Activated T-cell treated with anti-CD3 and anti-CD28 coated beads, Interleukin-2, amount 50 U/mL, for 4 hours (primary cell): ENCODE measurements at places on chromosomes 7 and 10. TPM values are rescaled to one million over a fixed set of nuclear protein-coding genes. Genes with fewer than 3 reads are reported as not detected.

DNA sequence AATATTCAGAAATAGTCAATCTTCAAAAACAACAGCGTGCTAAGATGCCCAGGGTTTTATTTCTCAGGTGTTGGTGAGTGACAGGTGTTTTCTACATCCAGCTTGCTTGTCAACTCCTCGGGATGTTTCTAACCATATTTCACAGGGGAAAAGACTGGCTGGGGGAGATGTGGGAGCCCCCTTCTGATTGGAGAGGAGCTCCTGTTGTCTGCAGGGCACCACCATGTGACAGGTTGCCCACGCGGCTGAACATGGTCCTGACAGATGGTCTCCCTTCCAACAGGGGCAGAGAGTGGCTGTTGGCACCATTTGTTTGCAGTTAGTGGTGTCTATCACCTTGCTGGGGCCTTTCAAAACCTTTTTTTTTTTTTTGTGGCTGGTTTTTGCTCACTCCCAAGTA lies 16.5 kb upstream of the GPR26 start:
- no peak for DNase-seq

- no peak for DNase-seq
Observed at GRCh38 chr10:126569513-126570244, 100.8 kb downstream of the C10orf90 start.

DNA sequence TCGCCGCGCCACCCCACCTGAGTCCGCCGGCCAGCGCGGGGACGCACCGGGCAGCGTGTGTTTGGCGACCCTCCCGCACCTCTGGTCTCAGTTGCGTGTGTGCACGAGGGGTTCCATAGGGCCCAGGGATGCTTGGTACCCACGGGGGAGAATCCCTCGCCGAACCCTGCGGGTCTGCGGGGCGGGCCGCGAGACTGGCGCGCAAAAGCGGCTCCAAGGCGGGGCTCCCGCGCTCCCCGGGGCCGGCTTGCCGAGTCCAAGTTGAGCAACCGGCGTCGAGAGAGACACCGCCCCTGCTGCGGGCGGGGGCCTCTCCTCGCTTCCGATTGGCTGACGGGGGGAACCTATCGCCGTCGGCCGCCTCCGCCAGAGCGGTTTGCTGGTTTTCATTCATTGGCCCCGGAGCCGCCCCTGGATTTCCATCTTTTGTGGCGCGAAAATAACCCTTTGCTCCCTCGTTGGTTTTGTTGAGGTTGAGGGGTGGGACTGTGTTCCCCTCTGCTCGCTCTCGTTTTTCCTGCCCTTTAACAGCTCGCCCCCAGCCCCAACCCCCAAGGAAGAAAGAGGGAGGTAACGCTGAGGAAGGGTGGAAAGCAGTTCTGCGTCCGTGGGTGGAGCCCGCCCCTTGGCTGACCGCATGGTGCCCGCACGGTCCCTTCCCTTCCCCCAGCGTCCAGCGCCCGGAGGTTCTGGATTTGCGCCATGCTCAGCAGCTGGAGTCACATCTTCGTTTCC lies 4.0 kb upstream of the IGF2BP3 start:
- DNase-seq = peak; percentile 27

GRCh38 chr7:94513565-94513860 lies 3.9 kb downstream of the CASD1 start:
- no peak for DNase-seq

DNA sequence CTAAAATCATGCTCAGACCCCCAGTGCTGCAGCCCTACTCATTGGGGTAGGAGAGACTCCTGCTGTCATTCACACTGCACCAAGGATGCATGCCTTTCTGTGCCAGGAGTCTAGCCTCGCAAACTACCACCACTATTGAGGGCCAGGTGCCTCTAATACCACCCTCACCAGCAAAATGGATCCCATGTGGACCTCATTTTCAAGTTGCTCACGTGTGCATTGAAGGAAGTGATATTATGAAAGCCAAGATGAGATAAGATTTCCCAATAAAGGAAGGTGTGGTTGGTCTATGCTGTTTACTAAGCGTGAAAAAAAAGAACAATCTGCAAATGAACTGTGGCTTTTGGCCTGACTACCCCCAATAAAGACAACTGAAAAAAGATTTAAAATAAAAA lies 7.2 kb upstream of the LAMTOR4 start:
- DNase-seq = no peak

DNA sequence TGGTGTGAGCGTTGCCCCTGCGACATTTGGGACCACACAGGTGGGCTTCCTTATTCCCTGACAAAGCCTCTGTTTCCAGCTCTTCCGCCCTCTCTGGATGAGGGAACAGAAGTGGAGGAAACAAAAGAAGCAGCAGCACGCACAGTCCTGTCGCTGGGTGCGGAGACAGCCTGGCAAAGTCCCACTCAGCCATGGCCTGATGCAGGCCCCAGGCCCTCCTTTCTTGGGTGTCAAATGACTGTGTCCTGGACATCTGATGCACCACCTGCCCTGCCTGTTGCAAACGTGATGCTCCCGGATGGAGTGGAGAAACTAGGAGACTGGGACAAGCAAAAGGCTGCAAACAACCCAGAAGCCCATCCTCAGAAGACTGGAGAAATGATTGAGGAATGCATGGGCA lies 20.7 kb downstream of the ZMIZ2 start:
- no peak for DNase-seq

DNA sequence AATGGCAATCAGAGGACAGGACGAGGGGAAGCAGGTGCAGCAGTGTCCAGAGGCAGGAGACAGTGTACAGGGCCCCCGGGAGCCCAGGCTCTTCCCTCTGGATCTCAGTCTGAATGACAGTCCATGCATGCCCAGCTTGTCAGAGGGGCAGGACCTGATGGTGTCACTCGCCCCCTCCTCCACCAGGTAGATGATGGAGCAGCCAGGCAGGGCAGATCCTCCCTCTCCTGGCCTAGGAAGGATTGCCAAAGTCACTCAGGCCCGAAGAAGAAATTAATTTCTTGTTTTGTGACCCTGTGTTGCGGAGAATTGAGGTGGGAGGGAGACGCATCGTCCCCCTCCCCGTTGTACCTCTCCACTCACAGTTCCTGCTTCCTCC lies 4.0 kb downstream of the VSTM4 start:
- no peak for DNase-seq

DNA sequence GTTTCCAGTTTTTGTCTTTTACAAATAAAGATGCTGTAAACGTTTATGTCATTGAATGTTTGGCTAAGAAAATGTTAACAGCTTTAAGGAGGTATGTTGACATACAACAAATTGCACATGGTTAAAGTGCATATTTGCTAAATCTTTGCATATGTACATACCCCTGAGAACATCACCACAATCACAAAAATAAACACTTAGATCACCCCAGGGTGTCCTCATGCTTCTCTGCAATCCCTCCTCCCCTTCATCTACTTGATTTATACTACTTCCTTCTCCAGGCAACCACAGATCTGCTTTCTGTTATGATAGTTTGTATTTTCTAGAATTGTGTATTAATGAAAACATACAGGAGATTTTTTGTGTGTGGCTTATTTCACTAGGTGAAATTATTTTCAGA lies 209.5 kb downstream of the GLRX3 start:
- DNase-seq = no peak

DNA sequence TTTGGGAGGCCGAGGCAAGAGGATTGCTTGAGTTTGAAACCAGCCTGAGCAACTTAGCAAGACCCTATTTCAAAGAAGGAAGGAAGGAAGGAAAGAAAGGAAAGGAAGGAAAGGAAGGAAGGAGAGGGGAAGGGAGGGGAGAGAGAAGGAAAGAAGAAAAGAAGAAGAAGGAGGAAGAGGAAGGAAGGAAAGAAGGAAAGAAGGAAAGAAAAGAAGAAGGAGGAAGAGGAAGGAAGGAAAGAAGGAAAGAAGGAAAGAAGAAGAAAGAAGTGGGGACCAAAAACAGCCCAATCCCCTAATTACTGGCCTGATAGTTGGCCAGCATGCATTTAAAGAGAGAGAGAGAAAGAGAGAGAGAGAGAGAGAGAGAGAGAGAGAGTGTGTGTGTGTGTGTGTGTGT lies 66.4 kb downstream of the EEPD1 start:
- no peak for DNase-seq

DNA sequence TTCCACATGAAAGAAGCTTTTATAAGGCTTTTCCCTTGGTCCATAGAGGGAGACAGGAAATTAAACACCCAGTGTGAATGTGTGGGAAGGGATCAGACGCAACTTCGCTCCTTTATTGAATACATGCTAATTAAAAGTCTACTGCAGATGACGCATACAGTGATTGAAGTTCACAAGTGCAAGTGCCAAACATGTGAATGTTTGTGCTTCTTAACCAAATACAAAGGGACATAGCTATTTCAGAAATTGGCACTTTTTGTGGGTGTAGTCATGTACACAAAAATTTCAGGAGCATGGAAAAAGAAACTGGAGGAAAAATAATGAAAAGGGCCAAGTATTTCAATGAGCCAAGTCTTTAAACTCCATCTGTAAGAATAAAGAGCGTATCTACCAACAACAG lies 283.7 kb downstream of the SKAP2 start:
- no peak for DNase-seq

DNA sequence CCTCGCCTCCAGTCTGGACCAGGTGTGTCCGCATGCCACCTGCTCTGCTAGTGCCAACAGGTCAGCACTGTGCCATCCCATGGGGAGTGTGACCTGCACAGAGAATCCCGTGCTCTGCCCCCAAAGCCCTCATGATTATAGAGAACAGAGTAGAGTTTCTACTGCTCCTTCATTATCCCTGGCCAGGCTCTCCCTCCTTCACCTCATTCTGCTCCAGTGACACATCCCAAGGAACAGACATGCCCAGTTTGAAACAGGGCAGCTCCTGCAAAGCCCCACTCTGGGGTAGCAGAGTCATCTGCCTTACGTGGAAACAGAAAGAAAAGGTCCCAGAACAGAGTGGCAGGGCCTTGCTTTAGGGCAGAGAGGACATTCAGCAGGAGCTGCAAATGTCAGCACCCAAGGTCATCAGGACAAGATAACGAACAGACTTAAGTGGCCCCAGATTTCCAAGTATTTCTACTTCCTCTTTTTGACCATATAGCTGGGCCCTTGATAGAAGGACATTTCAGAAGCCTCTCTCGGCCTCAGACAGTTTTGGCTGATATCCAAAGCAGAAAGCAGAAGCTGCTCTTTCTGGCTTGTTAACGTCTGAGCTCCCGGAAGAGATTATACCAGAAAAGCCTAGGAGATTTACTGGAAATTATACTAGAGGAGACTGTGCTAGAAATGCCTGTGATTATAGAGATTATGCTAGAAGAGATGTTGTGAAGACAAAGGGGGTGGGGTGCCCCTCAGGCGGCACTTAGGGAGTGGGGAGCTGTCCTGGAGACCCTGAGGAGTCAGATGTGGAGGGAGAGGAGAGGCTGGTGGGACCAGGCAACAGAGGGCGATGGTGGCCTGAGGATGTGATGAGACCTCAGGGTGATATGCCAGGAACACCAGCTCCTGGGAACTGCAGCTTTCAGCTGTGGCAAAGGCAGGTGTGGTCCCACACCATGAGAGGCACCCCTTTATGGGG lies 12.6 kb downstream of the TMEM176B start:
- no peak for DNase-seq

CALCR gene
- not detected for total RNA-seq

MYO1G gene
- total RNA-seq = 120 TPM

KDM7A gene
- total RNA-seq = 6.3 TPM

ADAMTS14 gene
- 0.14 TPM for total RNA-seq

CLRN3 gene
- total RNA-seq = not detected

CPN1 gene
- not detected for total RNA-seq
